ENCODE measurements at places on chromosomes 6 and 20.

GRCh38 chr6:14559746-14560536, 442.4 kb downstream of the CD83 start:
- no peak for DNase-seq

DNA sequence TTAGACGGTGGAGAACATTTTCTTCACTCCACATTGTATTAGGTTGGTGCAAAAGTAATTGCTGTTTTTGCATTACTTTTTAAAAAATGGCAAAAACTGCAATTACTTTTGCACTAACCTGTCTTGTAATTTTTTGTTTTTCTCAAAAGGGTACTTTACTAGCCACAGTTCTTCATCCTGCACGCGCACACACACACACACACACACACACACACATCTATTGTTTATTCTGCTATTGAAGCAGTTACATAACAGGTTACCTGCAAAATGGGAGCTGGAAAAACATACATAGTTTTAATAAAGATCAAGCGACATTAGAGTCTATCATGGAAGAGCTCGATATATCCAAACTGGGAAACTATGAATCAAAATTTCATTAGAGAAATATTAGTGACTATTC, 235.2 kb downstream of the SIM1 start:
- no peak for DNase-seq

- no peak for DNase-seq
Measured at GRCh38 chr6:150236544-150236943, 93.7 kb downstream of the PPP1R14C start.

GRCh38 chr20:58010666-58011065, 217.8 kb downstream of the ANKRD60 start:
- no peak for DNase-seq

DNA sequence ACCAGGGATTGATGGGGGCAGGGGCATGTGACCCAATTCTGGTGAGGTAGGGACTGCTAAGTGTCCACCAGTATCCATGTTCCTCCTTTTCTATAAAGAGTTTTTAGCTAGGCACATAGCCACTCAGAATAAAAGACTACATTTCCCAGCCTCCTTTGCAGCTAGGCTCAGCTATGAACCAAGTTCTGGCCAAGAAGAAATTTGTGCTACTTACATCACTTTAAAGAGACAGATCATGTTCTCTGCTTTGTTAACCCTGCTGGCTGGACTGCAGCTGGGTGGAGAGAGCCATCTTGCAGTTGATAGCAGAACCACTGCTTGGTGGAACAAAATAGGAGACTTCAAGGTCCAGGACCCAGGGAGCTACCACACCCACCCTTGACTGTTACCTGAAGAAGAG, 5.3 kb upstream of the CCM2L start:
- DNase-seq: peak; percentile 43

- DNase-seq: no peak
Measured at GRCh38 chr6:54892831-54893230, 46.3 kb downstream of the FAM83B start.
